ENCODE measurements at places on chromosomes 6 and 20.

DNA sequence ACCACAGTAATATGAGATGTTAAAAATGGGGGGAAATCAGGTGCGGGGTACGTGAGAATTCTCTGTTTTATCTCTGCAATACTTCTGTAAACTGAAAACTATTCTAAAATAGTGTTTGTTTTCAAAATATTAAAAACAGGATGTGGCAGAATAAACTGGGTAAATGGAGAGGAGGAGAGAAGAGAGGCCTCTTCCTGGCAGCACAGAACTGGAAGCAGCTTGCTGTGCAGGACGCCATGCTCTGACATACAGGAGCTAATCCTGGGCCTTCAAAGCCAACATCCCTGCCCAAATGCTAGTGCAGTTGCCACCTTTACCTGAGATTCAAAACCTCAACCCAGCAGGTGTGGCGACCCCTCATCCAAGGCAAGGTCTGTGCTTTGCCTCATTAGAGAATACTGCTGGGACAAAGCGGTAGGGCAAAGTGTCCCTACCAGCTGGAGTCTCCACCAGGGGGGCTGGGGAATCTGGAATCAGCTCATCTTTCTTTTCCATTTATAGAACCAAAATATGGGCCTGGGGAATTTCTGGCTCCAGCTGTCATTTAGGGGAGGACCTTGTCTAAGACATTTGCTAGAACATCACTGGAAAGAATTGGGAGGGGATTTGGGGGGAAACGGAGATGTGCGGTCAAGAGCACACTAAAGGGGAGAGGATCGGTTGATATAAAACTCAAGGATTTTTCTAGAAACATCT, 67.3 kb downstream of the SCML4 start:
- DNase-seq = peak; percentile 54

- DNase-seq = no peak
Observed at GRCh38 chr6:19772891-19773290, 64.3 kb upstream of the ID4 start.

- no peak for DNase-seq
Observed at GRCh38 chr6:141965016-141965545, 167.6 kb upstream of the GJE1 start.

DNA sequence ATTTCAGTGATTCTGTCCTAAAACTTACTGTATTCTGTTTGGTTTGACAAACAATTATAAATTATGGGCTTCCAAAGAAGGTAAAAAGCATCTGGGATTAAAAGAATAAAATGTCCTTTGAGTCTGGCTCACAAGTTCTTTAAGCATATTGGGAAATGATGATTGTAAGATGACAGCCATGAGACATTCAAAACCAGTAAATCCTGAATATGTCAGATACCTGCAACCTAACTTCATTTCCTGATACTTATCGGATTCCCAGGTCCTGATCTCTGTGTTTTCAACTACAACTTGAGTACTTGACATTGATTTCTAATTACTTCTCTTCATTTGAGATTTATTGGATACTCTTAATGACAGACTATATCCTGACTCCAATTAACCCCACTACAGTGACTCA, 446.6 kb downstream of the GRIK2 start:
- no peak for DNase-seq

- no peak for DNase-seq
Observed at GRCh38 chr6:140178520-140178919, 804.1 kb upstream of the CITED2 start.

DNA sequence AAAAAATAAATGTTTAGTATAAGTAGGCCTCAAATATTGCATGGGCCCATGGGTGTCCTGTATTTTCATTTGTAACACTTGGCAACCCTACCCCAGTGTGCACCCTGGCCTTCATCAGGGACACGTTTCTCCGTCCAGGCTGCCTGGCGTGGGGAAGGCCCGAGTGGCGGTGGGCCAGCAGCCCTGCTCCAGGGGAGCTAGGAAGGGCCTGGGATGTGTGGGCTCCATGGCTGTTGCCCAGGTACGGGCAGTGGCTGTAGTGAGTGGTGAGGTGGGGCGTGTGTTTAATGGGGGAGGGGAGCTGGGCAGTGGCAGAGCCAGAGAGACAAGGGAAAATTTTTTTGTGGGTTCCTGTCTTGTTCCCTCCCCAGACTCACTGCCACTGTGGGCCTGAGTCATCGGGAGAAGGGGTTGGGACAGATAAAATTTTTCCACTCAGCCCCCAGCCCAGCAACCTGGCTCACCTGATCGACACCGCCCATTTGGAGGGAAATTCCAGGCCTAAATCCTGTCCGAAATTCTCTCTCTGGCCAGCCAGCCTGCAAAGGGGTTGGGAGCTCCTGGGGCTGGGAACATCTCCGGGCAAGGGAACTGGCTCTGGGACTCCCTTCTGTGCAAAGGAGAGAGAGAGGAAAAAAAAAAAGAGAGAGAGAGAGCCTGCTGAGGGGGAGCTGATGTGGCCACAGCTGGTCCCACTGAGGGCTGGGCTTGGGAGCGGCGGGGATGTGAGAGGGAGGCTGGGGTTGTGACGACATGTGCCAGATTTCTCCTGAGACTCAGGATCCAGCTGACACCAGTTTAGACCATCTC, 32.5 kb upstream of the VEGFA start:
- DNase-seq = no peak

DNA sequence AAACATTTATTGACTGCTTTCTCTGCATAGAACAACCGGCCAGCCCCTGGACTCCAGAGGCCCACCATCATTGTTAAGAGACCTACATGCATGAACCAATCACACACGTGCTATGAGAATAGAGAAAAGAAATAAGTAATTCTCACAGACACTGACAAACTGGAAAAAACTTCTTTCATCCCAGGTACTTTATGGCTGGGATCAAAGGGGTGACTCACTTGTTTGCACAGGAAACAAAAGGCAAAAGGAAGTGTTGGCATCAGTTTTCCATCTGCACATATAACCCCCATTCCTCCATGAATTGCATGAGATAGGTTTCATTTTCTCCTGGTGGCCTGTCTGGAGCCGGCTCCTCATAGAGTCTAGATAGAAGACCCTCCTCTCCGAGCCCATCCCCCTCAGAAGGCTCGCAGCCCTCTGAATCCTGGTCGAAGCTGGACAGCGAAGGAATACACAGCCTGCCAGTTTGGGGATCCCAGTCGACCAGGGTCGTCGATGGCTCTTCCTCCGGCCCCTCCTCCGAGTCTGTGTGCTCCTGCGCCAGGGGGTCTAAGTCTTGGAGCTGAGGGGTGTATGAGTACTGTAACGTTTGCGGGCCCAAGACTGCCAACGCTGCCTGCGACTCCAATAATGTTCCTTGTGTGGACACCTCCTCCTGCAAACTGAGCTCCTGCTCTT, 43.3 kb downstream of the IL20RA start:
- no peak for DNase-seq

DNA sequence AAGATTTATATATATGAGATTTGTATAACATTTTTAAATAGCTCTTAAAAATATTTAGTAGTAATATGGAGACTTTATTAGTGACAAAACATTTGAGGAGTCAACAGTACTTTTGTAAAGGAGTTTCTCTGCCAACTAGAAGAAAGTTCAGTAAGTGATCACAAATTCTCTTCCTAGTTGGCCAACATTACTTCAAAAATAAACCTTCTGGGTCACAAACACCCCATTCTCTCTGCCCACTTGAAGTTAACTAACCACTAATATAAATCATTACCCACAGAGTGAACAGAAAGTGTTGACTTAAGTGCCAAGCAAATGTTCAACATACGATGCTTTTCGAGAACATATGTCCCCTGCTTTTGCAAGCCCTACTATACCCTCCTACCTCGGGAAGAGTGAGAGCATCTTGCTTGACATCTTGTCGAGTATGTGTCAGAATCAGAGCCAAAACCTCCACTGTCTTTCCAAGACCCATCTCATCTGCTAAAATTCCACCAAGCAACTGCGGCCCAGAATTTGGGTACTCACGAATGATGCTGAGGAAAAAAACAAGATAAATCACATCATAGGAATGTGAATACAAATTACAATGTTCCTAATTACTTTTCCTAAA, 16.9 kb downstream of the SHPRH start:
- DNase-seq = no peak

- DNase-seq = no peak
Observed at GRCh38 chr6:145071836-145072235, 663.5 kb downstream of the EPM2A start.

DNA sequence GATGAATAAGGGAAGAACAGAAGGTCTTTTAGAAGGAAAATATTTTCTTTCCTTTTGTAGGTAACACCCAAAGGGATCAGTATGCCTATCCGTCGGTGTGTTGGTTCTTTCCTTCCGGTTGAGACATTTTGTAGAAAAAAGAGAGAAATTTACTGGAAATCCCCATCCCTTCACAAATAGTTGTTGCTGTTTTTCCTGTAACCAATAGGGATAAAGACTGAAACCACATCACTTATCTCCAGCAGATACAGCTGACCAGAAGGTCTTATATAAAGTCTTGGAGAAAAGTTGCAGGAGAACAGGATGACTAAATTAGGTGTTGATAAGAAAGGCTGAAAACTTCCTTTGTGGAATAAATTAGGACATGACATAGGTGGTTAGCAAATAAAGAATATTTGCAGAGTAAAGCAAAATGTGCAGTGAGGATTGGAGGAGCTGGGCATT, 14.8 kb upstream of the HLA-DRB1 start:
- no peak for DNase-seq

GRCh38 chr6:144460327-144461095, 175.4 kb downstream of the UTRN start:
- no peak for DNase-seq

GRCh38 chr6:107657755-107658461, 166.2 kb downstream of the SCML4 start:
- DNase-seq = no peak

DNA sequence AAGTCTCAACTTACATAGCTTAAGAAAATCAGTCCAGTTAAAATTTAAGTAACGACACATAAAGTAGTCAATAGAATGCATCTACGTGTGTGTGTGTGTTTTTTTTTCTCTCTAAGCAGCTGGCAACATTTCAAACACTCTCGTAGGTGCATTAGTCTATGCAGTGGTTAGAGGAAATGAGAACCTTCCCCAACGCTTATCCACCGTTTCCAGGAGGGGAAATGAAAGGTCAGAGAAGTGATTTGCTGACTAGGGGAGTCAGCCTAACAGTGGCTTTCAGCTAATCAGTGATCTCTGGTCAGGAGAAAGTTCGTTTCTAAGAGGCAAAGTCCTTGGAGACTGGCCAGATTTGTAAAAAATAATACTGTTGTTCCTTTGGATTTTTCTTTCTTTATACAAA, 806.6 kb downstream of the C6orf118 start:
- DNase-seq = no peak
